ENCODE measurements at places on chromosomes 16 and 17.
A peak's percentile ranks its signal among the peaks of the same experiment; 100 is the strongest.

- no peak for DNase-seq
These were observed 399.1 kb upstream of the CDH5 start for GRCh38 chr16:65967376-65967775.

GRCh38 chr17:4666296-4666695, 24.8 kb upstream of the ALOX15 start:
- no peak for DNase-seq

- no peak for DNase-seq
These were observed 32.7 kb downstream of the ITGB3 start for GRCh38 chr17:47286198-47286914.

DNA sequence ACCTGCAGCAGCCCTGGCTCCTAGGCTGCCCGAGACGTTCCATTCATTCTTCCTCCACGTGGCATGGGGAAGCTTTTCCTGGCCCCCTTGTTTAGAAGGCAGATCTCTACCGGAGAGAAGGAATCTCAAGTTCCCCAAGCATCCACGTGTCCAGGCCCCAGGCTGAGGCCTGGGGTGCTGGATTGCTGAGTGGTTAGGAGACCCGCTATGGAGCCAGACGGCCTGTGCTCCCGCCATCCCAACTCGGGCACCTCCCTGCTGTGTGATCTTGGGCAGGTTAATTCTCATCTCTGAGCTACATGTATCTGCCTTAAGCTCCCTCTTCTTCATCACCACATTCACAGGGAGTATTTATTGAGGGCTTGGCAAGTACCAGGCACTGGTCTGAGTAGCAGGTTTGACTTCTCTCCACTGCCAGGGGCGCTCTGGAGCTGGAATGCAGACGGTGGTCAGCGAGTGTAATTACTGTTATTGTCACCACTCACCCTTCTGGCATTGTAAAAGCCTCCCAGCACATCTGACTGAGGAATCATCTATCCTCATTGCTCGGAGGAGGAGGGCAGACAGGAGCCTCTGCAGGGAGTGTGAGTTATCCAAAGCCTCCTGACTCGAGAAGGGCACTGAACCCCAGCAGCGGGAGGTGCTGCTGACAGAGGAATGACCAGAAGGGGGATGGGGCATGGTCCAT, 1.1 kb upstream of the ADGRG1 start:
- DNase-seq, result no peak

GRCh38 chr17:77962348-77962747, 3.8 kb downstream of the TNRC6C start:
- no peak for DNase-seq

DNA sequence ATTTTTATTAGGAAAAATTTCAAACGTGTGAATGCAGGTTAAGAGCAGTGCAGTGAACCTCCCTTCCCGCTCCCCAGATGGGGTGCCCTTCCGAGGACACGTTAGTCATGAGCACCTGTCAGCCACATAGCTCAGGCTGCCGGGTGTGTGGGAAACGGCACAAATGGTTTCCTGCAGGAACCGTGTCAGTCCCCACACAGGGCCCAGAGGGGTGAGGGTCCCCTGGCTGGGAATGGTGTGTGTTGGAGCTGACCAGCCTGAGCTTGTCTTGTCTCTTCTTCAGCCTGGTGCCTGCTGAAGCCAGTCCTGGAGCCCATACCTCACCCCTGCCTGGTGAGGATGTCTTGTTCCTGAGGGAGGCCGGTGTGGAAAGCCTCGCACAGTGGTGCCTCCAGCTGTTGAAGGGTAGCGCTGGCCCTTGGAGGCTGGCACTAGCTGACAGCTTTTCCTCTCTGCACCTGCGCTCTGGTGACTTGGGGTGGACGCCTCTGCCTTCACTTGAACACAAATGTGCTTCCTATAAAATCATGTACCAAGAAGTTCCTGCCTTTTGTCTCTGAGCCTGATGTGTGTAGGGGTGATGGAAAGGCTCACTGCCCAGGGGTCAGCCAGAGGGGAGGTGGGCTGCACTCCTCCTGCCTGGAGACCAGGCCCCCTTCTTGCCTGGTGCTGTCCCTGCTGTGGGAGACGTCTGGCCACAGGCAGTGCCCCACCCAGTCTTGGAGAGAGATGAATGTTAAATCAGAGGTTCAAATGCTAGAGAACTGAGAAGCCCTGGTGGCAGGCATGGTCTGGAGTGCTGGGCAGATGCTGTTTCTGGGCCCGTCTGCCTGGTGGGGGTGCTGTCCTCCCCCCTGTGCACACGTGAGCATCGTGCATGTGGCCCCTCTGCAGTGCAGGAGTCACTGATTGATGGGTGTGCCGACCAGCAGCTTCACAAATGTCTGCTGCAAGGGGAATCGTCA, 102.6 kb upstream of the ZNF750 start:
- peak; percentile 37 for DNase-seq

DNA sequence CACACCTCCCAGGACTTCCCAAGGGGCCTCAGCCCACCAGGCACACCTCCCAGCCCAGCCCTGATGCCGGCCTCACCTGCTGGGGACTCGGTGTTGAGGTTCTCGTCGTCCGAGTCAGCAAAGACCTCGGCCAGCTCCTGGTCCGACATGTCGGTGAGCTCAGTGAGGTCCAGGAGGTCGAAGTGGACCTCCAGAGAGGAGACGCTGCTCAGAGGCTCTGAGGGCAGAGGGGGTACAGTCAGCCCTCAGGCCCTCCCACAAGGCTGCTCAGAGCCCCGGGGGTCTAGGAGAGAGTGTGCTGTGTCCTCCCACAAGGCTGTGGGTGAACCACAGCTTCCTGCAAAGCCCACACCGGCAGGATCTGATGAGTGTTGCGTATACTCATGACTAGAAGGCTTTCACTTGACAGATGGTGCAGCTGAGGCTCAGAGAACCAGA, 10.5 kb downstream of the DBNDD1 start:
- no peak for DNase-seq

- DNase-seq, result no peak
These were observed 213.9 kb downstream of the GSG1L start for GRCh38 chr16:27849621-27850020.

GRCh38 chr16:85461814-85462713, 151.1 kb upstream of the GSE1 start:
- no peak for DNase-seq

- DNase-seq, result no peak
These were observed 16.2 kb downstream of the SOCS3 start for GRCh38 chr17:78343543-78344201.

DNA sequence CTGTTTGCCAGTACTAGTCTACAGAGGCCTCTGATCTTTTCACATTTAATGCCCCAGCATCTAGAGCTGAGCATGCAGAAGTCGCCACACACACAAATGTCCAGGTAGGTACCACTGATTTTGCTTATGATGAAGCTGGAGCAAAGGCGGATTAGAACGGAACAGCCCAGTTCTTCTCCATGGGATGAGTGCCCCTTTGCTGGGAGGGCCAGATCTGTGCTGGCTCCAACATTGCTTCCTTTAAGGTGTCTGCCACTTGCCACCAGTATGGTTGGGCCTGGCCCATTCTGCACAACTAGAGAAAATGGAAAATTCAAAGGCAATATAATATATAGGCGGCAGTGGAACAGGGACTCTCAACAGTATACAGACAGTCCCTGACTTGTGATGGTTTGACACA, 2.2 kb upstream of the MNT start:
- DNase-seq, result no peak

DNA sequence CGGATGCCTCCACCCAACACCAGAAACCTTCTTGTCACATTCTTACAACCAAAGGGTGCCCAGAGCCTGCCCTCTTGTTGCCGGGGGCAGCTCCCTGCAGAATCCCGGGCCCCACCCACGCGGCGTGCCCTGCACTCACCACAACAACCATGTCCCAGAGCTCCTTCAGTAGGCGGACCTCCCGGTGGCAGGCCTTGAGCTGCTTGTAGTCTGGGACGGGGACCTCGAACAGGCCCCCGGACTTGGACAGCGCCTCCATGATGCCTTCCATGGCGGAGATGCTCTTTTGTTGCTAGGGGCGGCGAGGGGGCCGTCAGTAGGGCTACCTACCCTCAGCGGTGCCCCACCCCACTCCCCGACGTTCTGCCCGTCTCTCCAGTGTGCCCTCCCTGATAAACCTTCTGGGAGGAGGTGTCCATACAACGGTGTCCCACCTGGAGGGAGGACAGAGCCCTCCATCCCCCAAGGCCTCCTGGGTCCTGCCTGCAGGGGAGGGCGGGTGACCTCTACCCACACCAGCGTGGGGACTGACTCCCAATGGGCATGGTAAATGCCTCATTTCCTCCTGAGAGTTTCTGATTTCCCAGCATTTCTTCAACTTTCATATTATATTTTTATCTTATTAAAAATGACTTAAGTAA, 52.2 kb downstream of the DNAH17 start:
- no peak for DNase-seq

DNA sequence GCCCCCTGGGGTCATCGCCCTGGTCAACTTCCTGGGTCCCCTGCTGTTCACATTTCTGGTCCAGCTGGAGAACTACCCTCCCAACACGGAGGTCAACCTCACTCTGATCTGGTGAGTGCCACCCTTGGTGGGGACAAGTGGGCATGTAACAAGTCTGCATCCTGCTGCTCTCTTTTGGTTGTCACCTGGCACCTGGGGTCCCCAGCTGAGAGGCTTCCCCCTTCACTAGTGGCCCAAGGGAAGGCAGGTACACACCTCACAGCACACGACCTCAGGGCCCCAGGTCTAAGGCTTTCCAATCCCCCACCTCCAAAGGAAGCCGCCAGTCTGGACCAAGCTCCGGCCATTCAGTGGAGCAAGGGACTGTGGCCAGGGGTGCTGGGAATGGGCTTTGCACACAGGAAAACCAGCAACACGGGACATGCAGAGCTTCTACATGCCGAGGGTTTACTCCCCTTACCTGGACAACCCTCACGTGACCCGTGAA, 4.4 kb downstream of the TMC8 start:
- DNase-seq, result peak; percentile 54

DNA sequence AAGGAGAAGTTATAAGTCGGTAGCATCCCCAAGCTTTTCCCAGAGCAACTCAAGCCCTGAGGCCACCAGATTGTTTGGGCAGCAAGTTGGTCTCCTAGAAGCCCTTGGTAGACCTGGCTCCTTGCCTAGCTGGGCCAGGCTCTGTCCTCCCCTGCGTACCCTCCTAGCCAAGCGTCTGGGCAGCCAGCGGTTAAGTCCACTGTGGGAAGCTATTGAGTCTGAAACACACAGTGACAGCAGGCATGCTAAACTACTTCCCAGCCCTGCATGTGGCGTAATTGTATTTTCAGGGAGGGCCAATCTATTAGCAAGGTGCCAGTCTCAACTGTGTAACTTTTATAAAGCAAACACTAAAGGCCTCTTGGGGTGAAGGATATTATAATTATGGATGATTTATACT, 419.1 kb upstream of the RBFOX1 start:
- no peak for DNase-seq

DNA sequence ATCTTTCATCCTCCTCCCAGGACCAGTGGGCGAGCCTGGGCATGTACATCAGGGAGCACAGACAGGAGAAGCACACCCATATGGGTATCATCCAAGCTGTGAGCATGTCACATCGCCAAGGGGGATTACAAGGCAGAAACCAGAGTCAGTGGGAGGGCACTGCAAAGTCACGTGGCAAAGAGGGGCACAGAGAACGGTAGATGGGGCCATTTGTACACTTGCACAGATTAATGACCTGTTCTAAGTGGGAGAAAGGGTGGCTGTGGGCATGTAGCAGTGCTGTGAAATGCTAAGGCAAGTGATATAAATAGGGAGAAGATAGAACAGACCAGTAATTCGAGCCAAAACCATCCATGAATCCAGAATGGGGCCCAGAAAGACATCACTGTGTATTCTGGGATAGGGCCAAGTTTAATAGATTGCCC, 265.0 kb downstream of the CPPED1 start:
- DNase-seq, result no peak

DNA sequence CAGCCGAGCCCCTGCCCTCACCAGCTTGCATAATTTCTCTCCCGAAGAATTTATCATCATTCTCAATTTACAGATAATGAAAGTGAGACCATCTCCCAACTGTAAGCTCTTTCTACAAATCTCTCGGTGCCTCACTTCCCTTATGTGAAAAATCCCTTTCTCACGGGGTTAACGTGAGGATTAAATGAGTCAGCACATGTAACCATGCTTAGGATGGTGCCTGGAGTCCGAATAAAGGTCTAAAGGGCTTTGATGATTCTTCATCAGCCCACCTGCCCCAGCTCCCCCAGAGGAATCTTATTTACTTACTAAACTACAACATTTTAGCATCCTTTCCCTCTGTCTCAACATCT, 24.8 kb upstream of the PIK3R6 start:
- no peak for DNase-seq

DNA sequence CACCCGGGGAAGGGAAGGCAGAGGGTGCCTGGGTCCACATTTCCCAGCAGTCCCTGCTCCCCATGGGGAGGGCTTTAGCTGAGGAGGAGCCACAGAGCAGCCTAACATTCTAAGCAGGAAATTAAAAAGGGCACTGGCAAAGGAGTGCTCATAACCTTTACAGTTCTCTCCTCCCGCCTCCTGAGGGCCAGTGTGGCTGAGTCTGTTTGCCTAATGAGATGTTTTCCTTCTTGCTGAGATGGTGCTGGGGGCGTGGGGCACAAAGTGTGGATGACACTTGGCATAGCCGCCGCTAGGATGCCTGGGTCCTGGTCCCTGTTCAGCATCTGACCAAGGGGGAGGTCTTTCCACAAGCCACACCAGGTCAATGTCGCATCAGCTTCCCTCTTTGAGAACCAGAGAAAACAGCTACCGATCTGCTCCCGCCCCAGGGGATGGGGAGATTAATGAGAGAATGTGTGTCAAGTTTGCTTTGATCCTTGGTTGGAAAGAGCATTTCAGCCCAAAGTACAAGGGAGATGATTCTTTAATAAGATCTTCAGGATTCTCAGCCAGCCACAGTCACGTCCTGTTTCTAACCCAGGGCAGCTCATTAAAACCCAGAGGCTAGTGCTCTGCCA, 5.8 kb downstream of the KIF18B start:
- no peak for DNase-seq

- DNase-seq, result no peak
These were observed 10.9 kb downstream of the ADGRG3 start for GRCh38 chr16:57679016-57679415.

GRCh38 chr16:70467113-70467512, 12.7 kb downstream of the FCSK start:
- no peak for DNase-seq

DNA sequence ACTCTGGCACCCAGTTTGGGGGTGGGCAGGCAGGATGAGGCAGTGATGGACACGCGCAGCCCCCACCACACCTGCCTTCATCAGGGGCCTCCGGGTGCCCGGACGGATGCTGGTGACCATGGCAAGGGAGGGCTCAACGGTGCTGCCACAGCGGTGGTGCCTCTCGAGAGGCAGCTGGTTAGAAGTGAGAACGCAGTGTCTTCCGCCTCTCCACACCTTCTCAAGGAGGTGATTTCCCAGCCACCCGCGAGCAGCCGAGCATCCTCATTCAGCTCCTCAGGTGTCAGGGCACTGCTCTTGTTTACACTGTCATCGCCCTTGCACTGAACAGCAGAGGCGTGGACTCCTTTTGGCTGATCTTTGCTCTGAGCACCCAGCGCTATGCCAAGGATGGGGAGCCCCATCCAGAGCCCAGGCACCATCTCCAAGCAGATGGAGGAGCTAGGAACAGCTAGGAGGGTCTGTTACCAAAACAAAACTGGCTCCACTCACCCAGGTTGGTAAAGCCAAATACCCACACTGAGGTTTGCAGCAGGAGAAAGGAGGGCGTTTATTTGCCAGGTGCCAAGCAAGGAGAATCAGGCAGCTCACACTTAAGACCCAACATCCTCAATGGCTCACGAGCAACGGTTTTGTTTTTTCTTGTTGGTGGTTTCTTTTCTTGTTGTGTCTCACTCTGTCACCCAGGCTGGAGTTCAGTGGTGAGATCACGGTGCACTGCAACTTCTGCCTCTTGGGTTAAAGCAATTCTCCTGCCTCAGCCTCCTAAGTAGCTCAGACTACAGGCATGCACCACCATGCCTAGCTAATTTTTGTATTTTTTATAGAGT, 174.3 kb upstream of the TNRC6C start:
- no peak for DNase-seq
